ENCODE measurements at places on chromosomes 16 and 17. TPM values are rescaled to one million over a fixed set of nuclear protein-coding genes. Genes with fewer than 3 reads are reported as not detected.

The KRT32 gene
- not detected for total RNA-seq

DNA sequence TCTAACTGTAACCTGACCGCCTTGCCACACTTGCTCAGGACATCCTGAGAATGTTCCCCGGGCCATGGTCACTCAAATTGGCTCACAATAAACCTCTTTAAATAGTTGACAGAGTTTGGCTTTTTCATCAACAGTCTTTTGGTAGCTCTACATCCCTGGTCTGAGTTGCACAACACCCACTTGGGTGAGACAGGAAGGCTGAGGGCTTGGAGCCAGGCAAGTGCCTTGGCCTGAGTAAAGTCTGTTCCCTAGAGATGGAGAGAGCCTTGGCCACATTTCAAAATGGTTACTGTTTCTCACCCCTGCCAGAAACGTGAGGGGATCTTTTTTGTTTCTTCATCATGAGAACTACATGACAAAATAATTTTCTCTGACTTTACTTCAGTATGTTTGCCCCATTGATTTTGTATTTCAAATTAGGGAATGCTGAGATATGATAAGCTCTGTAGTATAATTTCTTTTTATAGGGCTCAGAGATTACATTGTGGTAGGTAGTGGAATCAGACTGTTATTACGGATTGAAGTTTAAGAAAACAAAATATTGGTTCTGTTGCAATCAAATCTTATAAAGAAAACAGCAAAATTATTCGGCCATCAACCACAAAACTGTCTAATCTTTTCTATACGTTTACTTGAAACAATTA lies 53.9 kb upstream of the NETO2 start:
- DNase-seq = no peak

The CHST6 gene
- total RNA-seq = 0.34 TPM

The GEMIN4 gene
- 16.6 TPM for total RNA-seq

- no peak for DNase-seq
Measured at GRCh38 chr17:82599674-82600661, 48.3 kb downstream of the WDR45B start.

- DNase-seq = no peak
Measured at GRCh38 chr17:76384987-76385891, 830 bp downstream of the SPHK1 start.

DNA sequence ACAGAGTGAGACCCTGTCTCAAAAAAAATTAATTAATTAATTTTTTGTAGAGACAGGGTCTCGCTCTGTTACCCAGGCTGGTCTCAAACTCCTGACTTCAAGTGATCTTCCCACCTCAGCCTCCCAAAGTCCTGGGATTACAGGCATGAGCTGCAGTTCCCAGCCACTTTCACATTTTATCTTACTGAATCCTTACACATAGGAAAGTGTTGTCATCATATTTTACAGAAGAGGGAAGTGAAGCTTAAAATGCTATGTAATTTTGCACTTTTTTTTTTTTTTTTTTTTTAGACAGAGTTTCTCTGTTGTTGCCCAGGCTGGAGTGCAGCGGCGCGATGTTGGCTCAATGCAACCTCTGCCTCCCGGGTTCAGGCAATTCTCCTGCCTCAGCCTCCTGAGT lies 21.1 kb upstream of the ZNF629 start:
- DNase-seq = no peak

GRCh38 chr17:41434005-41434404 lies 6.8 kb downstream of the KRT38 start:
- DNase-seq = no peak

DNA sequence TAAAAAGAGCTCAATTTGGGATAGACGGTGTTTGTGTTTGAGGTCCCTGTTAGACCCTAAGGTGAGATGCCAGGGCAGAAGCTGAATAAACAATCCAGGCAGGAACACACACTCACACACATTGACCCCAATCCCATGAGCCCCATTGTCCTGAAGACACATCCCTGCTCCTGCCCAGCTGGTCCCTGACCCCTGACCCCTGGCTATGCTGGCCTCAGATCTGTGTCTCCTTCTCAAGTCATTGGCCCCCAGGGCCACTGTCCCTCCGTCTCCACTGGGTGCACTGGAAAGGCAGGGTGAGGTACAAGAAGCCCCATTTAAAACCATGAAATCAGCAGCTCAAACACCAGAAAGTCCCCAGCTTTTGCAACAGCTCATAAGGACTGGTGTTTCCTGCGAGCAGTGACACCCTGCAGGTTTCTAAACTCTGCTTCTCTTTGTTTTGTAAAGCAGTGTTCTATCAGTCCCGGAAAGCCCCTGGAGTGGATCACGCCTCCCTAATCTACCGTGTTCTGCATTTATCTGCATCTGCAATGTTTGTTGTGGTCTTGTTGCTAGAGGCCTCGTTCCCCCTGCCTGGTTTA lies 18.0 kb upstream of the ASGR2 start:
- no peak for DNase-seq

The AXIN1 gene
- total RNA-seq = 24.0 TPM

DNA sequence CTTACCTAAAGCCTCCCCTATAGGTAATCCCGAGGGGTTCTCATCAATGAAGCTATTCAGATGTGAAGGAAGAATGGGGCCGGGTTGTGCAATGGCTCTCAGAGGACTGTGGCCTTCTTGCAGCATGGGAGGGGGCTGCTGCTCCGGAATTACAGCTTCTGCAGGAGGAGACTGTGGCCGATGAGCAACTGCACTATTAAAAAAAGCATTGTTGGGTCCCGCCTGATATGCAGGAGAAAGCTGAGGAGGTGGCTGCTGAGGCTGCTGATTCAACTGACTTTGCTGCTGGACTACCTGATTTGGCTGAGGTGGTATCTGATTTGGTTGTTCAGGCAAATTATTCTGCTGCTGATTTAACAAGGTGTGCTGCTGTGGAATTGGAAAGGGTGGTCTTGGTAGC lies 64.8 kb downstream of the CACNG1 start:
- DNase-seq = no peak
